Kasumi-1 (cell line): ENCODE measurements at places on chromosomes 4 and X.
A peak's percentile ranks its signal among the peaks of the same experiment; 100 is the strongest.

DNA sequence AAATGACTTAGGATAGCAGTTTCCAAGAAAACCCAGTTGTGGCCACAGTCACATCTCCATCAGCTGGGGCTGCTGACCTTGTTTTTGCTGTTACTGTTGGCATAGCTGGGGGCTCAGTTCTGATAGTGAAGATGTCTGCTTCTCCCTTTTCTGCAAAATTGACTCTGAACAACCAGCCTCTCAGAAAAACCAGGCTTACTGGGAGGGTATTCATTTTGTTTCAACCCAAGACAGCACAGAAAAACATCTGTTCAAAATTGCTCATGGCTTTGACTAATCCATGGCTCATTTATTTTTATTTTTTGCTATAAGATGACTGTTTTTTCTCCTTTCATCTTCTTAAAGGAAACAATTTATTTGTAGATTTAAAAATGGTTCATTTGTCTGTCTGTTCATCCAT is 53.1 kb downstream of the RASL11B start:
- no peak for DNase-seq

DNA sequence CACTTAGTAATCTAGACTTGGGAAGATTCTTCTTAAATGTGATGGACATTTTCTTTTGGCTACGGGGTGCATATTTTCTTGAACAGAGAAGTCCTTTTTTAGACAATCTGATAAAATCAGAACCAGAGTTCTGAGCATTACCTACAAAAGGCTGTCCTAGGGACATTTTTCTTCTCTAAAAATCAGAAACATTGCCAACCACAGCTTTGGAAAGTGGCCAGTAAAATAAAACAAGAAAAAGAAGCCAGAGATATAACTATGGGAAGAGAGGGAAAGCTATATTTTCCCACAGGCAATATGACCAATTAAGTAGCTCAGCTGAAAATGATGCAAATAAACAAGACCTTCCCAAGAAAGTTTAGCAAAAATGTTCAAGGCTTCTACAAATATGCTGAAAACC is 55.9 kb downstream of the MXRA5 start:
- DNase-seq, result no peak

DNA sequence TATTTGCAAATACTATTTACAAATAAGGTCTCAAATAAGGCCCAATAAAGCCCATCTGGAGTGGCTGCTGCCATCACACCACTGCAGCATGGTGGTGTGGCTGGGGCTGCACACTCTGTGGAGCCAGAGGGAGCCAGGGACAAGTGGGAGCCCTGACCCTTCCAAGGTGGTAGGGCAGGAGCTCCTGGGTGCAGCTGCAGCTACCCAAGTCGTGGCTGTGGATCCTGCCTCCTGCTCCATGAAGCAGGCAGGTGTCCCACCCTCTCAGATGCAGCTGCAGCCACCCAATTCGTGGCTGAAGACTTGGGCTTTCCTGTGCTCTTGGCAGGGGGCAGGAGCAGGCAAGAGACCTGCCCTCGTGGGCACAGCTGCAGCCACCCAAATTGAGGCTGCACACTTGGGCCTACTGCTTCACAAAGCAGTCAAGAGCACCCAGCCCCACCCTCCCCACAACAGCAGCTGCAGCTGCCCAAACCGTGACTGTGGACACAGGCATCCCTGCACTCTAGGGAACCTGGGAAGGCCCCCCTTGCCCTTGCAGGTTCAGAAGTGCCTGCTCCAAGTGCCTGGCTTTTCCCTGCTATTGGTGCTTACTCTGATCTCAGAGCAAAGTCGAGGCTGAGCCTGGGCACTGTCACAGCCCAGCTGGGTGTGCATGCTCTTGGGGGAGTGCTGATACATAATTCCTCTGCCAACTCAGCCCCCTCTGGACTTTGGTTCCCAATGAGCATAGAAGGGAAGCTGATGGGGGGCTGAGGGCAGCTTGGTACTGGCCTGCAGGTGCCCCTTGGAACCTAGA is 614.8 kb downstream of the PCDH18 start:
- no peak for DNase-seq

DNA sequence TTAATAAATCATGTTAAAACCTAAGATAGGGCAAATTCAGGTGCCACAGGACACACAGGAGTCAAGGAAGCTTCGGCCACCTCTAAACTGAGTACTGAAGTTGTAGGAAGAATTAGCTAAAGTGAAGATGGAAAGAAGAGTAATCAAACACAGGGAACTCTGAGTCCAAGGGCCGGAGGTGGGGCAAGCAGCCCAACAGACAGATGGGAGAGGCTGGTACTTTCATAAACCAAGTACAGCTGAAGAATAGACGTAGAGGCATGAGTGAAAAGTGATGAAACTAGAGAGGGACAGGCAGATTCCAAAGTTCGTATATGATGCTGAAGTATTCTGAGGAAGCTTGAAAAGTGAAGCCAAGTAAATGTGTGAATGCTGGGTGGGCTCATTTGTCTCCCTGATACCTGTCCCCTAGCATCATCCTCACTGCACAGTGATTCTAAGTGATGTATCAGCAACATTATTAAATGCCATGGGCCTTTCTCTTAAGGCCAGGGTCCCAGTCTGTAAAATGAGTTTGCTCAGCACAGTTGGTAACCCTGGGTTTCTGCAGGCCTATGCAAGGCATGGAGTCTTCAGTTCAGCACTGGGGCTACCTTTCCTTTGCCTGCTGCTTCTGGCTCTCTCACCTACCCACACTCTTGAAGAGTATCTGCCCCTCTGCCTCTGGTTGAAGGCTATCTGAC is 203.3 kb downstream of the NR3C2 start:
- DNase-seq, result no peak

- DNase-seq, result no peak
Observed at GRCh38 chr4:176436293-176436973, 116.7 kb downstream of the SPCS3 start.

- DNase-seq, result no peak
Observed at GRCh38 chr4:120673696-120674095, 248.8 kb downstream of the PRDM5 start.

DNA sequence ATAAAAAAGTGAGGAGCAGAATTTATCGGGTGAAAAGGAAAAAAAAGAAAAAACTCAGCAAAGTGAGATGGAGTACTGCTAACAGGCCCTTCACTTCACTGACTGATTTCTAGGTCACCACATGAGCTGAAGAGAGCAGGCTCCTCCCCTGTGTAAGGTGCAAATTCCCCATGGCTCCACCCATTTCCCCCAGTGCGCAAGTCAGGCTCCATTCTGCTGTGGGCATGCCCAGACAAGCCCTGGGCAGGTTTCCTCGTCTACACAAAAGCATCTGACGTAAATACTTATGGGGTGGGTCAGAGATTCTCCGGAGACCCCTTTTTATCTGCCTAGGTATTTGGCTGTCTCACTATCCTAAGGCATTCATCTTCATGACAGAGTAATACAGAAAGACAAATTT is 157.9 kb downstream of the MAGEB5 start:
- no peak for DNase-seq

- DNase-seq, result peak; percentile 67
Observed at GRCh38 chr4:143482840-143483239, 30.7 kb upstream of the SMARCA5 start.

DNA sequence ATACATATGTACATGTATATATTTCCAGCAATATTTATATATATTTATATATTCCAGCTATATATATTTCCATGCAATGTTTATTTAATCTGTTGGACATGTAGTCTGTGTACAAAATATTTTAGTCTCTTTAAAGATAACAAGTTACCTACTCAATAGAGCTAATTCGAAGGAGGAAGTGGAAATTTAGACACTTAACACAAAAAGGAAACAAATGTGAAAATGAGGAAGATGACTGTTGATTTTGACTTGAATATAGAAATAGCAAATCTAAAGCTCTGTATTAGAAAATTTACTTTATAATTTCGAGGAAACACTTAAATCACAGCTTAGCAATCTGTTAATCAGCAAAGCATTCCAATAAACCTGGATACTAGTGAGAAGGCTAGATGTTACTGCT is 1064.4 kb downstream of the PCDH7 start:
- DNase-seq, result peak; percentile 45

- DNase-seq, result peak; percentile 92
Observed at GRCh38 chr4:113837397-113837796, 75.9 kb upstream of the CAMK2D start.

- no peak for DNase-seq
Observed at GRCh38 chr4:184873054-184873453, 47.3 kb upstream of the ACSL1 start.
